Fibroblast of lung (primary cell): ENCODE measurements at places on chromosomes 12 and 14. TPM values are rescaled to one million over a fixed set of nuclear protein-coding genes. Genes with fewer than 3 reads are reported as not detected.

Gene GUCY2C
- total RNA-seq = not detected in 2 replicates

Gene PIANP
- total RNA-seq = under 0.01 and 0.17 TPM in 2 replicates

Gene RNASE3
- not detected in 2 replicates for total RNA-seq

Gene RTN1
- total RNA-seq = under 0.01 and 0.17 TPM in 2 replicates

Gene KRT82
- not detected in 2 replicates for total RNA-seq

Gene PTCSC3
- total RNA-seq = not detected in 2 replicates

Gene KRT81
- total RNA-seq = not detected in 2 replicates

Gene SEC23A
- 242 and 287 TPM in 2 replicates for total RNA-seq

Gene OTX2
- not detected in 2 replicates for total RNA-seq

Gene ADAM20
- total RNA-seq = 0.51 and 1.2 TPM in 2 replicates

Gene TAS2R43
- total RNA-seq = 0.99 and 1.0 TPM in 2 replicates

Gene DCN
- total RNA-seq = 586 and 902 TPM in 2 replicates

Gene SLC2A14
- under 0.01 and 0.17 TPM in 2 replicates for total RNA-seq

Gene CEP290
- total RNA-seq = 11.3 and 12.6 TPM in 2 replicates

Gene GLIPR1L2
- 0.33 and 1.0 TPM in 2 replicates for total RNA-seq

Gene SLC25A21
- 0.26 and 0.50 TPM in 2 replicates for total RNA-seq
